ENCODE measurements at places on chromosomes 1 and 21. TPM values are rescaled to one million over a fixed set of nuclear protein-coding genes. Genes with fewer than 3 reads are reported as not detected.
A peak's percentile ranks its signal among the peaks of the same experiment; 100 is the strongest.

SH2D5 gene
- not detected for total RNA-seq

NFASC gene
- total RNA-seq, result 12.0 TPM

BMP8B gene
- 1.2 TPM for total RNA-seq

LDLRAP1 gene
- 75.6 TPM for total RNA-seq

NPPB gene
- not detected for total RNA-seq

PIGR gene
- 4,473 TPM for total RNA-seq

HSD3B2 gene
- 89.4 TPM for total RNA-seq

- no peaks in the 10 kb centered on the region for H3K27me3 ChIP-seq
- no peak for DNase-seq
- no peak overlapping the region for H3K4me3 ChIP-seq
- H3K36me3 ChIP-seq, result no peaks in the 10 kb centered on the region
These were observed 403.2 kb downstream of the NCAM2 start for GRCh38 chr21:21401444-21401843.

DNA sequence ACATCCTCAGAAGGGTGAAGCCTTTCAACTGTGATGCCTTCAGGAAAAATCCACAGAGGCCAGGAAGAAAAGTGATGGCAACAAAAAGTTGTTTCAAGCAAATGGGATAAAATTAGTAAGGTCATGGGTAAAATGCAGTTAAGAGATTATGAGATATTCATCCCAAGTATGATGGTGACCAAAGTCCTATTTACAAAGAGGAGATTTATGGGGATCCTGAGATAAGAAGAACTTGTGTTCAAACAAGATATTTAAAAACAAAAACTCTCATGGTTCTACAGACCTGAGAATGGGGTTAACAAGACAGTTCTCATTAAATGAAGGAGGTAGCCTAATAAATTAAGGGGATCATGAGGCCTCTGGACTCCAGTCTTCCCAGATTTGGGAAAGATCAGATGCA is 184.4 kb downstream of the FCRL5 start:
- H3K27ac ChIP-seq, result no peak overlapping the region
- no peak overlapping the region for H3K4me3 ChIP-seq
- H3K36me3 ChIP-seq, result no peaks in the 10 kb centered on the region
- peaks cover 26% of the 10 kb centered on the region for H3K4me1 ChIP-seq

DNA sequence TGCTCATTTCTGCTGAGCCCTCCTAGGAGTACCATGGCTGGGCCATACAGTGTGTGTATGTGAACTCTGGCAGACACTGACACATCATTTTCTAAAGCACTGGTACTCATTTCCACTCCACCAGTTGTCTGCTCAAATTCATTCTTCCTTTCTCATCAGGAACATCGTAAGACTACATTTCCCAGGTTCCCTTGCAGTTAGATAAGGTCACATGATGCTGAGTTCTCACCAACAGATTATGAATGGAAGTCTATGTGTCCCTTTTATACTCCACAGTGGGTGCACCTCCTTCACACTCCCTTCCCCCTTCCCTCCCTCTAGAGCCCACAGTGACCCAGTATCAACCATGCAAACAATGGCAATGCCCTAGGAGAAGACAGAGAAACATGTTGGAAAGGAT is 38.3 kb upstream of the PAX7 start:
- H3K4me3 ChIP-seq, result no peak overlapping the region
- H3K27me3 ChIP-seq, result peaks cover 34% of the 10 kb centered on the region
- H3K4me1 ChIP-seq, result no peaks in the 10 kb centered on the region
- no peak overlapping the region for H3K27ac ChIP-seq

GRCh38 chr1:31517301-31517700 is 59.0 kb upstream of the TINAGL1 start:
- H3K4me1 ChIP-seq, result no peaks in the 10 kb centered on the region
- no peaks in the 10 kb centered on the region for H3K36me3 ChIP-seq
- DNase-seq, result no peak
- H3K27me3 ChIP-seq, result no peaks in the 10 kb centered on the region
- H3K27ac ChIP-seq, result no peak overlapping the region
- no peak overlapping the region for H3K4me3 ChIP-seq

GRCh38 chr1:196650403-196650802 is 1.4 kb upstream of the CFH start:
- DNase-seq, result no peak
- H3K4me3 ChIP-seq, result no peak overlapping the region
- H3K4me1 ChIP-seq, result peaks cover 3% of the 10 kb centered on the region
- H3K36me3 ChIP-seq, result no peaks in the 10 kb centered on the region

GRCh38 chr21:42495027-42495426 is 997 bp downstream of the RSPH1 start:
- peaks cover 22% of the 10 kb centered on the region for H3K4me1 ChIP-seq
- H3K27me3 ChIP-seq, result no peaks in the 10 kb centered on the region
- H3K27ac ChIP-seq, result peak overlapping the region; percentile 83
- no peaks in the 10 kb centered on the region for H3K36me3 ChIP-seq
- DNase-seq, result no peak

DNA sequence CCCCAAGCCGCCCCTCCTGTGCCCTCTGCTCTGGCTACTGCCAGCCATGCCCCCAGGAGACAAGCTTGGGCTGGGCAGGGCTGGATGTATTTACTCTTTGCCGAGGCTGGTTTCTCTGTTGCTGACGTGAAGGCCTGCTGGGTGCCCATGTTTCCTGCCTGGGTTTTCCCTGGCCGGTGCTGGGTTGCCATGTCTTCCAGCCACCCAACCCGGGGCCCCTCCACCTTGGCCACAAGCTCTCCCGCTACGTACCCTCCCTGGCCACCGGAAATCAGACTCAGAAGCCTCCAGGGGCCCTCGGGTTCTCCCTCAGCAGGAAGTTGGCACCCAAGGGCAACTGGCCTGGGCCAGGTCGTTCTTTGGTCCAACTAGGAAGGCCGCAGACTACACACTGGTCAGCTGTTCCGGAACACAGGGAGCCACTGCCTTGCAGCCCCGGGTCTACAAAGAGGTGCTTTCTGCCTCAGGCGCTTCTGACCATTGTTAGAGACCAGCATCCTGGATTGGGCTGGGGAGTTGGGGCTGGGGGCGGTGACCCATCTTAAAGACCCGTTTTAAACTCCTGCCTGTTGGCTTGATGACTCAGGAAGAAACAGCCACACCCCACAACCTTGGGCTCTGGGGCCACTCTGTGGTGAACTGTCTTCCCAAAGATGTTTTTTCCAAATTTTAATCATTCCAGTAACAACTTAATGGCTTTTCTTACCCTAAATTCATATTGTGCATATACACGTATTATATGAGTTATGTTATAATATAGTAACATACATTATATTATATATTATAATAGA is 71.2 kb upstream of the RUNX3 start:
- no peak for DNase-seq
- H3K4me1 ChIP-seq, result no peaks in the 10 kb centered on the region
- H3K27ac ChIP-seq, result no peak overlapping the region
- H3K27me3 ChIP-seq, result peaks cover 12% of the 10 kb centered on the region
- no peaks in the 10 kb centered on the region for H3K36me3 ChIP-seq

GRCh38 chr1:176949033-176949662 is 215.4 kb downstream of the ASTN1 start:
- no peaks in the 10 kb centered on the region for H3K4me1 ChIP-seq
- no peak overlapping the region for H3K27ac ChIP-seq
- no peak overlapping the region for H3K4me3 ChIP-seq

DNA sequence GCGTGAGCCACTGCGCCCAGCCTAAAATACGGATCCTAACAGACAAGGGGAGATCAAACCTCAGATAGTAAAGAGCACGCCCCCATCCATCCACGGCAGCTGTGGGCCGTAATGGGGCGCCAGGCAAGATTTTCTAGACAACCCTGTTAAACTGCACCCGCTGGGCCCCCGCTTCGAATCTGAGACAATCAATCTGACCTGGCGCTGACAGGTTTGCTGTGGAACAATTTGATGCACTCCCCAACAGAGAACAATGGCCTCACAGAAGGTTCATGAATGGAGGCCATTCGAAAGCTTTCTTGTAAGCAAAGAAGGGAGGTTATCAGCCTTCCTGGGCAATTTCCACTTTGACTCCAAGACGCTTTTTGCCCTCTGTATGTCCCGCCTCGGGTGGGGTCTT is 30.5 kb downstream of the CLSTN1 start:
- H3K27ac ChIP-seq, result no peak overlapping the region
- H3K36me3 ChIP-seq, result no peaks in the 10 kb centered on the region
- no peak overlapping the region for H3K4me3 ChIP-seq
- peaks cover under 1% of the 10 kb centered on the region for H3K4me1 ChIP-seq
- DNase-seq, result no peak
- no peaks in the 10 kb centered on the region for H3K27me3 ChIP-seq

DNA sequence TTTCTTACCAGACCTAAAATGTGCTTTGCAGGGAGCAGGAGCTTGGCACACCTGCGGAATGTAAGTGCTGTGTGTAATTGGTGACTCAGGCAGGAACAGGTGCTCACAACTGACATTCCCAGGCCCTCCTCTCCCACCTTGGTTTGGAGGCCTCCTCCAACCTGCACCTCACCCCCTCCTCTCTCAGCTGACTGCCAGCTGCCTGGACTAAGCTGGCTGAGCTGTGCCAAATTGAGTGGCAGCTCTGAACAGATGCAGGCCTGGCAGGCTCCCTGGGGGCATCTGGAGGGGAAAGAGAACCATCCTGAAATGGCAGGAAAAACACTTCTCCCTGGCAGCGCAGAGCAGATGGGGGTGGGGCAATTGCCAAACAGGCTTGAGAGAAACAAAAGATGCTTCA is 91.7 kb upstream of the PGBD5 start:
- H3K4me1 ChIP-seq, result no peaks in the 10 kb centered on the region
- H3K27me3 ChIP-seq, result no peaks in the 10 kb centered on the region
- no peak for DNase-seq
- H3K27ac ChIP-seq, result no peak overlapping the region

DNA sequence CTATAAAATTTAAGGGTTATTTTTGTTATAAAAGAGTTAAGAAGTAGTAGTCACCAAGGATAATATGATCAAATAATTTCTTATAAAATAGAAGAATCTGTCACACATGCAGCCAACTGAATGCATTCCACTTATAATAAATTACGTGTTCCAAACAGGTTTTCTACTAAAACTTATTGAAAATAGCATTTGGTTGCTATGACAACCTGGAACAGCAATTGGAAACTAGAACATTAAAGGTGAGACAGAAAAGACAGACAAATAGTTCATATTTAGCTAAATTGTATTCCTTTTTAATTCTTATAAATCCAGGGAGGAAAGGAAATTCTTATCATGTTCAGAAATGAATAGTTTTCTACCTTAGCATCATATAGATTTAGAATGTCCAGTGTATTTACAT is 9.1 kb upstream of the CHODL start:
- no peaks in the 10 kb centered on the region for H3K36me3 ChIP-seq
- DNase-seq, result no peak
- H3K27me3 ChIP-seq, result no peaks in the 10 kb centered on the region
- no peak overlapping the region for H3K27ac ChIP-seq
- H3K4me3 ChIP-seq, result no peak overlapping the region
- no peaks in the 10 kb centered on the region for H3K4me1 ChIP-seq
